ENCODE measurements at places on chromosomes 5 and 9.
A peak's percentile ranks its signal among the peaks of the same experiment; 100 is the strongest.

DNA sequence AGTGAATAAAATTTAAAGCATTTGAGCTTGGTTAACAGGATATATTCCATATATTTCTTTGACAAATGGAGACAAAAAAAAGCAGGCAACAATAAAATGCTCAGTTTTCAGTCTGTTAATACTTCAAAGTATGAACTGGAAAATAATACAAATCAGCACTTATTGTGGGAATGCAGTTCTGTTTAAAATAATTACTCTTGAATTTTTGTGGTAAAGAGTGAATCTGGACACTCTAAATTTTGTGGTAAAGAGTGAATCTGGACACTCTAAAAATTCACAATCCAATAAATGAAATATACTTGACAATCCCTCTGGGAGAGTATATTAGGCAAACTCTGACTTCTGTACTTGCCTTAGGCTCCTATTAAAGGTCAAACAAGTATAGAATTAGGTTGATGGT, 141.9 kb upstream of the RASA1 start:
- no peak for DNase-seq

GRCh38 chr9:16610538-16610937, 259.9 kb downstream of the BNC2 start:
- DNase-seq: no peak

DNA sequence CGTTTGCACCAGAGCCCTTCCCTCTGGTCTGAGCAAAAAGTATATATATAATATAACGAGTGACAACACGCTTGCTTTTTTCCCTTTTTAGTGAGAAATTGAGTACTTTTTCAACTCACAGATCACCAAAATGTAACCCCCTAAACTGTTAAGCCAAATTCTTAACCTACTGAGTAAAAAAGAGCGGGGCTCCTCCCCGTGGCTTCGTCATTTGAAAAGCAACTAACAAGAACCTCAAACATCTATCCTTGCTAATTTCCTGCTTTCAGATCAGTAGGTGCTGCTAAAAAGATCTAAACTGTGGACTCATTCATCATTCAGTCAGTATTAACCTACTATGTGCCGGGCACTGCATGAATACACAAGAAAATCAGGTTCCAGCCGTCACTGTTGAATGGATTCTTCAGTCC, 1.0 kb upstream of the PTBP3 start:
- DNase-seq: peak; percentile 56

GRCh38 chr9:27791311-27791710, 218.0 kb upstream of the C9orf72 start:
- DNase-seq: no peak

DNA sequence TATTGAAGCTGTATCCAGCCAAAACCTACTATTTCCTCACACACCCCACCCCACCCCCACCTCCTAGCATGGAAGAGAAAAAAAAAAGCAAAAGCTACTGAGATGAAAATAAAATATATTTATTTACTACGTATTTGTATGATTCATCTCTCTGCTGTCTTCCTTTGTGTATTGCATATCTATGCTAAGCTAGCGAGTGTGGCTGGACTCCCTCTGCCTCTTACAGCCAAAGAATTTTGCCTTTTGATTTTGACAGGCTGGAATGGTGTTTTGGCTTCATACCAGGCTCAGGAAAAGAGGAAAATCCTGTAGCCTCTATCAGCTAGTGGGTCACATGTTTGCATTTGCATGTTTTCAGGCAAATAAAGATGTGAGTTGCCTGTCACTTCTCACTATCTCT, 2.2 kb downstream of the ABLIM3 start:
- no peak for DNase-seq

All from RCC 7860 (cell line).